Substantia nigra (tissue), 51 donors: ENCODE measurements at places on chromosomes 4 and X.

GRCh38 chr4:53830511-53830910 is 233.9 kb downstream of the CHIC2 start:
- DNase-seq: no peak

GRCh38 chr4:82500435-82501153 is 61.2 kb downstream of the TMEM150C start:
- DNase-seq: no peak

GRCh38 chrX:71652405-71652804 is 14.9 kb upstream of the LOC101059915 start:
- DNase-seq: no peak

DNA sequence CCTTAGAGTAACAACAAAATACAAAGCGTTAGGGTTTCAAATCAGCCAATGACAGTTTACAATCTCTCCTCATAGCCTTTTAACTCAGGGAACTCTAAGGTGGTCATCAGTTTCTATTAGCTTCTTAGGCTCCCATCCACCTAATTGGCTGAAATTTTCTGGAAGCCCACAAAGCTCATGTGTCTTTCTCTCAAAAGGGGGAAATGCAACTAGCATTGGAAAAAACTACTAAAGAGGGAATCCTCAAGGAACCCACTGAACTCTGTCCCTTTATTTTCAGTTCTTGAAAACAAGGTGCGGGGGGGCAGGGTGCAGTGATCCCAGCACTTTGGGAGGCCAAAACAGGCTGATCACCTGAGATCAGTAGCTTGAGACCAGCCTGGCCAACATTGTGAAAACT is 56.4 kb downstream of the PDGFC start:
- no peak for DNase-seq

- no peak for DNase-seq
Measured at GRCh38 chr4:47690611-47691010, 147.3 kb downstream of the CORIN start.

DNA sequence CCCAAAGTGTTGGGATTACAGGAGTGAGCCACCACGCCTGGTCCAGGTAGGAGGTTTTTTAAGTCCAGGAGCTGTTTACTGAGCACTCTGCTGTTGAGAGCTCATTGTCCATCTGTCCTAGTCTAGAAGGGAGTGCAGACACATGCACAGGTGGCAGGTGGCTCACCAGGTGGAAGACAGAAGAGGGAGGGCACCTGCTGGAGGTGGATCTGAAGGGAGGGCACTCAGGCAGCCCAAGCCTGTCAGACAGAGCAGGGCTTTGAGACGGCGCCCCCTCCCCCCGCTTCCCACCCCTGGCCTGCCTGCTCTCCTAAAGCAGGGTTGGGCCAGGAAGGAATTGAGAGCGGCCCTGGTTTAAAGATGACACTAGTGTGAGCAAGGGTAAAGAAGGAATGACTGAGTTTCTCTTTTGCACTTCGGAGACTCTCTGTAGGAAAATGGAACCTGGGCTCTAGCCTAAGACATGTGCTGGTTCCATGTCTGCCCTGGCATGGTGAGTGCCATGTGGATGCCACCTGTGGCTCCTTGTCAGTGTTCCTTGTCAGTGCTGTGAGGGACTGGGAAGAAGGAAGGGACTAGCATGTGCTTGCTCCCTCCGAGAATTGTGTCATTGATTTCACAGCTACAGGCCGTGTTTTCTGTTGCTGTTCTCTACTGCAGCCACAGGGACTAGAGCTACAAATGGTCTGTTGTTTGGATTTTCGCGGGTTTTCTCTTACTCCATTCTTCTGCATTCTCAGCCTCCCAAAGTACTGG is 108.6 kb downstream of the TNIP2 start:
- DNase-seq: no peak

GRCh38 chr4:97938141-97938540 is 205.1 kb downstream of the STPG2 start:
- no peak for DNase-seq

DNA sequence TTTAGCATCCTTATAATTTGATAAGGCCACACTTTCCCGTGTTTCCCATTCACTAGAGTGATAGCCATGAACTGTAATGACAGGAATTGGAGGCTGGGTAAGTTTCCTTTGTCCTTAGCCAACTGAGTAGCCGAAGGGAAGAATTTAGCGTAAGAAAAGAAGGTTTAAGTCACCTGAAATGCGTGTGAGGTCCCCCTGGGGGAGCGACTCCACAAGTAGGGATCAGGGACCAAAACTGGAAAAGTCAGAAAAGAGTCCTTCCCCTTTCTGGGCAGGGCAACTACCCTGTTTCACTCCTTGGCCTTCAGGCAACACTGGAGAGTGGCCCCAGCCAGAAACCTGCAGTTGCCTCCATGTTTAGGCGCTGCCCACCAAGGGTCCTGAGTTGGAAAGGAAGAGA is 81.6 kb upstream of the MED14 start:
- DNase-seq: no peak

GRCh38 chrX:69603566-69604194 is 12.2 kb upstream of the EDA start:
- no peak for DNase-seq

GRCh38 chr4:154390324-154390723 is 101.3 kb downstream of the DCHS2 start:
- no peak for DNase-seq

GRCh38 chr4:109408711-109409110 is 24.9 kb upstream of the SEC24B start:
- DNase-seq: no peak

GRCh38 chr4:145899886-145900460 is 38.6 kb downstream of the ZNF827 start:
- DNase-seq: no peak

DNA sequence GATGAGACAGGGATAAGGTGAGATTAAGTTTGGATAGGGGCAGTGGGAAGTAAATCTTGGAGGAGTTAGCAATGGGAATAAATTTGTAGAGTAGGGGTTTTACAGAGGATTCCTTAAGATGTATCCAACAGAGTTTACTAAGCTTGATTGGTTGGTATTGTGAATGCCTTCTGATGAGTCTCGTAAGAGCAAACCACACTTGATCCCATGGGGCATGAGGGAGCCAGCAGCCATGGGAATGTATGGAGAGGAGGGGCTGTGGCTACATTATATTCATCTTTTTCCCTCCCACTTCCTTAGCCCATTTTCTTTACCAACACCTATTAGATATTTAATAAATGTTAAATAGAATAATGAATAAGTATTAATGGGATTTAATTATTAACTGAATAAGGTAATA is 126.6 kb upstream of the NDST3 start:
- no peak for DNase-seq

DNA sequence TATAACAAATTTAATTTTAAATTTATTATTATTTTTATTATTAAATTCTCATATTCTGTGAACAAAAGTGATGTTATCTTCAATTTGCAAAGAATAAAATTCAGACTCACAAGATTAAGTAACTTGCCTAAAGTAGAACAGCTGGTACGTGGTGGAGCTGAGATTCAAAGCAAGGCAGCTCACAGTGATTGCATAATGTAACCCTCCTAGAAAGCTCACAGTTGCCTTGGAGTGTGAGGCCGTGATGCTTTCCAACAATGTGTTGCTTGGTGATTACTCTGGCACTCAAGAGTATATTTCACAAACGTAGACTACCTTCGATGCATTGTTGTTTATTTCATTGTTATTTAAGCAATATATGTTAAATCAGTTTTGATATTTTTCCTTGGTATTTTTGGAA is 1039.2 kb upstream of the PABPC4L start:
- no peak for DNase-seq

DNA sequence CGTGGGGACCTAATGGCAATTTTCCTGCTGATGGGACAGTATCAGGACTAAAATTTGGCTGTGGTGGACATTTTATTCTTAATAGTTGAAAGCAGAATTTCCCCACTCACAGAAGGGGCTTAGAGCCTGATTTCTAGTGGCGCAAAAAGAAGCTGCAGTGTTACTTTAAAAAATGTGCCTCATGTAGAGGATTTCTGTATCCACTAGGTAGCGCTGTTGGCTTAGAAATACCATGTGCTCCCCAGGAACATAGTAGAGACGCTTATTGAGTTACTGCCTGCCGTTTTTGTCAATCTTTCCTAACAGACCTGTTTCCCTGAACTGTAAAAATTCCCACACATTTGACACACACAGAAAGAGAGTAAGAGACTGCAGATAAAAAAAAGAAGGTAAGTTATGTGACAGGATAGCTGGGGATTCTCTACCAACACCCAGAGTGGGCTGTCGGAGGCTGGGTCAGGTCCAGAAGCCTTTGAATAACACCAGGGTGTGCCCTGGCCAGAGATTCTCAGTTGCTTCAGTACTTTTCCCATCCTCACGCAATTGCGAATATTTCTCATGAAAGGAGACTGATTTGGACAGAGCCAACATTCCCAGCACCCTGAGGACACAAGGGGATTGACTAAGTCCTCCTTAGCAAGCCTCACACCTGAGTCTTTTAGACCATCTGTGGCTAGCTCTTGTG is 88.4 kb downstream of the ZXDA start:
- peak; percentile 0 for DNase-seq

GRCh38 chr4:185520119-185520518 is 15.2 kb downstream of the PDLIM3 start:
- no peak for DNase-seq

- DNase-seq: no peak
Measured at GRCh38 chr4:113499696-113500095, 261.8 kb downstream of the CAMK2D start.

GRCh38 chr4:170087163-170087700 is 2.5 kb downstream of the AADAT start:
- DNase-seq: no peak

- DNase-seq: no peak
Measured at GRCh38 chr4:184376126-184376838, 98.1 kb downstream of the IRF2 start.

- DNase-seq: no peak
Measured at GRCh38 chr4:83582289-83582785, 46.4 kb downstream of the GPAT3 start.

GRCh38 chrX:1524874-1525582 is 12.0 kb downstream of the P2RY8 start:
- DNase-seq: no peak

DNA sequence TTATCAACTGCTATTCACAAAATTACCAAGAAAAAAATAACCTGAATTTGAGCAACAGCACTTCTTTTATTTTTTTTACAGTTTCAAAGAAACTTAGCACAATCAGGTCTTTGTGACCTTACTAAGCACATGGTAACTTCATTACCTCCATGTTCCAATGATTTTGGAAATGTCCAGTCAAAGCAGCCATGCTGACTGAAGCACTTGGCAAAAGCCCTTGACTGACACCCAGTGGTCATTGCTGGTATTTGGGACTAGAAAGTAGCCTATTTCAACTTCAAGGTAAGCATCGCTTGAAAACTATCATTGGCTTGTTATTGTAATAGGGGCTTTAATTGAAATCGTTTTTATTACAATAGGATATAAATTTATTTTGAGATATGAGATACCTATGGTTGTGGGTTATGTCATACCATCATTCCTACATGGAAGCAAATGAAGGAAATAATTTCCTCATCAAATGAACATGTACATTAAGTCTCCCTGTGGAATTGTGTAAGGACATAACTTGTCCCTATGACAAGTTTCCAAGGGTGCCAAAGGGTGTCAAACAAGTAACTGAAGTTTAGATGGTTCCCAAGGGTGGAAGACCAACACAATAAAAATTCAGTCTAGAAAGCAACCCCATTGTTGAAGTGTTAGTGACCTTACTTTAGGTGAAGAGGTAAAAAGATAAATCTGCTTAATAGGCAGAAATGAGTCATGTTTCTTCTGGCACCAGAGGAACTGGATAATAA is 15.2 kb upstream of the ANXA10 start:
- DNase-seq: peak; percentile 6

DNA sequence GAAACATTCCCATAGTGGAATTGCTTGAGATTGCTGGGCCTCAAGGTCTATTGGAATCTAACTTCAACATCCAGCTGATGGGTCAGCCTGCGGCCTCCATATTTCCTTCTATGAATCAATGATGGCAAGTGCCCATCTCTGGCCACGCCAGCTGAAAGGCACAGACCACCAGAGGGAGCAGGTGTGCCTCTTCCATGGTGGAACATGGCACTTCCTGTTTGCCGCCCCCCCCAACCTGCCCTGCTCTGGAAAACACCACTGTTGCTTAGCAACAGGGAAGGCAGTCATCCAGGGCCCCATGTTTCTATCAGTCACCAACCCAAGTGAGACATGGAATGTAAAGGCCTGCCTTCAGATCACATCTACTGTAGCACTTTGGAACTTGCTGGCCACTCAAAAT is 11.6 kb downstream of the PAGE4 start:
- DNase-seq: peak; percentile 33

DNA sequence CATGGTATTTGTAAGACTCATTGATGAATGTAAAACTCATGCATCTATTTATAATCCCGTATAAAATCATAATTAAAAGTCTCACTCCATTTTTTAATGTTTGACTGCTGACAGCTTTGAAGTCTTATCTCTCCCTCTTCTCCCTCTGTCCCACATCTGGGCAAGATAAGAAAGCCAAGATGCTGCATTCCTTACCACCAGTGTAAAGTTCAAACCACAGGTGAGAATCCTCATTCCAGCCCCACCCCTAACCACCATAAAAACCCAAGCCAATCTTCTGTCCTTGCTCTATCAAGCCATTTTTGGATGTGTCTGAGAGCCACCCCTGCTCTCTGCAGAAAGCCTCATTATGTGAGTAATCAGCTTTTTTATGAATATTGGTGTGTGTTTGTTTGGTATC is 59.3 kb upstream of the MAGED1 start:
- DNase-seq: no peak

GRCh38 chr4:25779021-25779420 is 83.8 kb downstream of the SEL1L3 start:
- DNase-seq: no peak

DNA sequence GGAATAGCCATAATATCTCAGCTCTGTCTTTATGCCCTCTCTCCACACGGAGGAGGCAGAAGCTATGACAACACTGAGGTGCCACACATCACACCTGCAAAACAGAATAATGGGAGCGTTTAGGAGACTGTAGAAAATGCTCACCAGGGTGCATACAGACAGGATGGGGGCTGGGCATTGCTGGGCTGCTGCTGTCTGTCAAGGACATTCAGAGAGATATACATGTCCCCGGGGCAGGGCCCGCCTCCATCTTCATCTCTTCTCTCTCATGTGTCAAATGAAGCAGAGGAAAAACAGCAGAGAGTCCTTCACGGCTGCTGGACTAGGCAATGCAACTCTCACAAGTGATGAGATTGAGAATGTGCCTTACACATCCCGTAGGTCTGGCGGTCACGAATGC is 65.3 kb upstream of the DHRSX start:
- DNase-seq: no peak

DNA sequence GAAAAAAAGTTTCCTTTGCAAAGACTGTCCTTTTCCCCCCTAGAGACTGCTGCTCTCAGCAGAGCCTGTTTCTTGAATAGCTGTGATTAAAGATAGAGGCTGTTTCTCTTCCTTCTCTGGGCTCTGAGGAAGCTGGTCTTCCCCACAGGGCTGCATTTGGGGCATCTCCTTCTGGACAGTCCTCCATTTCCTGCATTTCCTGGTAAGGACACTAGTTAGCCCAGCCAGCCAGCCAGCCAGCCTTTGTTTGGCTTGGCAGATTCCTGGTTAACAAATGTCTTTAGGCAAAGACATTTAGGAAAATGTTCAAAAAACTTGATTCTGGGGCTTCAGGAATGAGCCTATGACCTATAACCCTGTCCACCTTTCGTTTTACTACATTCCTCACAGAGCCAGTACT is 34.0 kb upstream of the PLAC1 start:
- no peak for DNase-seq

- no peak for DNase-seq
Measured at GRCh38 chr4:76854858-76855257, 43.1 kb downstream of the SOWAHB start.

GRCh38 chrX:39779952-39780783 is 317.6 kb downstream of the BCOR start:
- no peak for DNase-seq

- no peak for DNase-seq
Measured at GRCh38 chr4:137510557-137511265, 21.6 kb downstream of the PCDH18 start.

- peak; percentile 2 for DNase-seq
Measured at GRCh38 chrX:40570346-40571093, 10.2 kb upstream of the ATP6AP2 start.
